ENCODE measurements at places on chromosomes 2 and 18.

GRCh38 chr2:236376566-236377244 is 112.5 kb upstream of the ASB18 start:
- no peak for DNase-seq

GRCh38 chr2:113251118-113251517 is 27.6 kb downstream of the PAX8 start:
- no peak for DNase-seq

DNA sequence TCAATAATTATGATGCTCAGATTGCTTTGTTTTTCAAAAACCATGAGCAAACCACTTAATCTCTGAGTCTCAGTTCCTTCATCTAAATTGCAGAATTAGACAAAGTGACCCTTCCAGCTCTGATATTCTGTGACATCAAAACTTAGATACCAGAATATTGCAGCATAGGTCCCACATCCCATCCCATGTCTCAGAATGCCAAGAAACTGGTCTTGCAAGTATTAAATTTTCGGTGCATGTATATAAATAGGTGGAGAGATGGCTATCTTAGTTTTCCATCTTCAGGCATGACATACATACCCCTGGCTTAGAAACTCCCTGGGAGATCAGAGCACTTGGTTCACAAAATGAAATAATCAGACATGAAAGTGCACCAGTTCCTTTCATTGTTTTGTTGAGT is 39.8 kb downstream of the WDR75 start:
- no peak for DNase-seq

DNA sequence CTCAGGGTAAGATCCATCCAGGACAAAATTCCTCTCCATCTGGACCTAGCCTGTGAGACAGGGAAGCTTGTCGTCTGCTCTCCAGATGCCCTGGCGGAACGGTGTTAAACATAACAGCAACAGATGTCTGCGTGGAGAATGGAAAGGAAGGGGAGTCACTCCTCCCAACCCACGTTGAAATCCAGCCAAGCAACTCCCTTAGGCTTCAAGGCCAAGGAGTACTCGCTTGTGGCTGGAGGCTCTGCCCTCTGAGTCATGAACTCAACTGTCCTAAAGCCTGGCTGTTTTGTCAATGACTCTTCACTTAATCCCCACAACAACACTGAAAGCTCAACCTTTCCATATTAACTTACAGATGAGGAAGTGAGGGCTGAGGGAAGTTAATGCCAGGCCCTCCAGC is 42.2 kb downstream of the TPO start:
- no peak for DNase-seq

GRCh38 chr2:231463698-231464575 is at the start of gene NCL:
Gene NCL (minus strand): TSS chr2:231464484. CDS start chr2:231464353, 131 bp downstream.
- peak; percentile 83 for DNase-seq

All from activated CD4-positive, alpha-beta T cell treated with anti-CD3 and anti-CD28 coated beads, Interleukin-2, amount 50 U/mL, for 1 hour (primary cell).